Stimulated activated CD4-positive, alpha-beta T cell treated with anti-CD3 and anti-CD28 coated beads, Interleukin-1b, Interleukin-23, amount 100 ng/mL, for 1 hour (primary cell): ENCODE measurements at places on chromosomes 3 and 15.

DNA sequence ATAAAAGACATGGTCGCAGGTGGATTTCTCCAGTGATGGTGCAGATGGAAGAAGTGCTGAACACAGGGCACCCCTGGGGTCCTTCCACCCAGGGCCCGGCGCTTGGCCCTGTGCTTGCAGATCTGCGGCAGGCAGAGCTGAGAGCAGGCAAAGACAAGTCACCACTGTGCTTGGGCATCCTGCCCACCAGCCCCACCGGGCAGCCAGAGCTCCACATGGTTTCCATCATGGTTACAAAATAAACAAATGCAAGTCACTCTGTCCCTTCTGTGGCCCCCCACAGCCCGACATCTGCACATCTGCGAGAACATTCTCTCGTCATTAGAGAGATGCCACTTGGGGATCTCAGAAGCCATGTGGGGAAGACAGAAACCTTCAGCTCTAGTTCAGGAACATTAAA lies 37.6 kb upstream of the SFMBT1 start:
- DNase-seq: no peak

- no peak for DNase-seq
Observed at GRCh38 chr3:175716446-175716845, 857.3 kb downstream of the NAALADL2 start.

GRCh38 chr3:40913192-40913591 lies 286.1 kb upstream of the CTNNB1 start:
- no peak for DNase-seq

GRCh38 chr15:64686130-64686735 lies 89.2 kb downstream of the RBPMS2 start:
- DNase-seq: no peak

DNA sequence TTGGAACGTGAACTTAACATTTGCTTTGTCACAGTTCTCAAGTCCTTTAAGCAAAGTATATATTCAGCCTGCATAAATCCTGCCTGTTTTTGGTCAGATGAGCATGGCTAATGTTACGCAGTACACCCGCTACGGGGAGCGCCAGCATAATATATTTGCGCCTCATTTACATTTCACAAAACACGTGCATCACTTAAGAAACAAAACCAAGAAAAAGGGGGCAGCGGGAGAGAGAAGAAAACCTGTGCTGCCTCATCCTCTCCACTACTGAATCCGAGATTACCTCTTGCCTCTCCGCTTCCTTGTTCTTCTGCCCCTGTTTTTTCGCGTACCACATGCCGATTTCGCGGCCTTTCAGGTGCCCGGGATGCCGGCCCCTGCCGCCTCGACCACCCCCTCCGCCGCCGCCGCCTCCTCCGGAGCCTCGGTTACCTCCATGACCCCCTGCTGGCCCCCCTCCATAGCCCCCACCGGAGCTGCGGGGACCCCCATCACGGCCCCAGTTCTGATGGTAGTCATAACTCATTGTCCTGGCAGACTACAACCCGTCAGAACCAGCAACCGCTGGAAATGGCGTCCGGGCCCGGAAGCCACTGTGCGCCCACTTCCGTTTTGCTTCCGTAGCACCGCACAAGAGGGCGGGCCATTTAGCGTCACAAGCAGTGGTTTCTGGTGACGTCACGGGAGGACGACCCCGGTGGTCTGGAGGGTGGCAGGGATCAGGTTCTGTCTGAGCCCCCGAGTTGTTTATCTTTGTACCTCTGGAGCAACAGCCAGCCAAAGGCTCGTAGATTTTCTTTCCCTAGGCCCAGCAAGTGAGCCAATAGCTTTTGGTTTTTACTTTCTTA lies at the start of gene DHX36:
DHX36 (minus strand) TSS at position 597 of the 848 bp plus-strand sequence; CDS start at position 526, 71 bp downstream.
- peak; percentile 60 for DNase-seq

DNA sequence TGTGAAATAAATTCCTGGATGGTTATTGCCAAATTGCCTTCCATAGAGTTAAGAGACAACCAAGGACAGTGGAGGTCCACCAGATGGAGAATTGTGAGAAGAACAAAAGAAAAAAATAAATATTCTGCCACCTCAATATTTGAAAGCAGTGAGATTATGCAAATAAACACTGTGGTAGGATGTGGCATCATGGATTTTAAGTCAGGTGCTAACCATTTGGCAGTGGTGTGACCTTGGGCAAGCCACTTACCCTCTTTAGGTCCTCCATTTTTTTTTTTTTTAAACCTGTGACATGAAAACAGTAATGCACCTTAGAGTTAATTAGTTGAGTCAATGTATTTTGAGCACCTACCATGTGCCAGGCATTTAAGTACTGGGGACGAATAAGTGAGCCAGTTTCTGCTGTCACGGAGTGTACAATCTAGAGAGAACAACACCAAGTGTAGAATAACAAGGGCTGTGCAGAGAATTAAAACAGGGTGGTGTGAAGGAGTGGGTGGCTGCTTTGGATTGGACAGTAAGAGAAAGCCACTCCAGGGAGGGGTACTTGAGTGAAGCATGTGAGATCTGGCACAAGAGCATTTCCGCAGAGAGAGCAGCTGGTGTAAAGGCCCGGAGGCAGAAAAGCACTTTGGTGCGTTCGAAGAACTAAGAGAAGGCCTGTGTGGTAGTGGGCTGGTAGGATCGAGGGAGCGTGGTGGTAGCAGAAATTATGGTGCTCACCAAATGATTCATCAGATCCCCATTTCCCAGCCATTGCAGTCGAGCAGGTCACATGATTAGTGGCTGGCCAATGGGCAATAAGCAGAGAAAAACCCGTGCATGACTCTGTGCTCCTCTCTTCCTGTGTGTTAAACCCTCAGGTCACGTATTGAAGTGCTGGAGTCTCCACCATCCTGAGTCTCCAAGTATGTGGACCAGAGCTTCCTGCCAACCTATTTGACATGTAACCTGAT lies 39.2 kb downstream of the CCK start:
- no peak for DNase-seq

- DNase-seq: no peak
Observed at GRCh38 chr15:67137951-67138848, 72.8 kb downstream of the SMAD3 start.

- DNase-seq: no peak
Observed at GRCh38 chr3:48068886-48069285, 52.7 kb upstream of the MAP4 start.
